ENCODE measurements at places on chromosomes 5 and 9.

- peaks cover 29% of the 10 kb centered on the region for H3K4me1 ChIP-seq
- H3K27ac ChIP-seq, result peak overlapping the region; percentile 49
- DNase-seq, result no peak
- no peaks in the 10 kb centered on the region for H3K27me3 ChIP-seq
- H3K36me3 ChIP-seq, result peaks cover 21% of the 10 kb centered on the region
- no peak overlapping the region for H3K4me3 ChIP-seq
Measured at GRCh38 chr9:70125621-70126263, 82.1 kb downstream of the MAMDC2 start.

DNA sequence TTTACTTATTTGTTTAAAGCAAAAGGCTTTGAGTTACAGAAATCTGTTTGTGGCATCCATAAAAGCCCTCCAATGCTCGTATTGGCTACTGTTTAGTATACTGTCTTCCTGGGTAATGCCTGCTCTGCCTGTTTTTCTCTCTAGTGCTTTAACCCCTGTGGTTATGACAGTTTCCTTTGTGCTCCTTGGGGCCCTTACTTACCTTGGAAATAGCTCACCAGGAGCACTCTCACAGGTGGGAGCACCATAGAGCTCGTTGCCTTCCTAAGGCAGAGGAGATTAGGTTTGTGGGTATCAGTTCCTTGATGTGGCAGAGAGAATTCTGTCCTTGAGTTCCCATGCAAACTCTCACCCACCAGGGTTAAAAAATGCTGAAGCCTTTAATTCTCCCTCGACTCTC lies 242.8 kb downstream of the CDH18 start:
- no peaks in the 10 kb centered on the region for H3K36me3 ChIP-seq
- H3K27me3 ChIP-seq, result no peaks in the 10 kb centered on the region
- no peak for DNase-seq
- no peak overlapping the region for H3K4me3 ChIP-seq
- H3K27ac ChIP-seq, result no peak overlapping the region
- H3K4me1 ChIP-seq, result no peaks in the 10 kb centered on the region

- no peak overlapping the region for H3K27ac ChIP-seq
- no peaks in the 10 kb centered on the region for H3K4me1 ChIP-seq
- H3K4me3 ChIP-seq, result no peak overlapping the region
Measured at GRCh38 chr5:158792186-158792585, 307.5 kb downstream of the EBF1 start.

GRCh38 chr5:172721455-172722326 lies 49.3 kb downstream of the DUSP1 start:
- no peak for DNase-seq
- no peak overlapping the region for H3K4me3 ChIP-seq
- H3K27me3 ChIP-seq, result no peaks in the 10 kb centered on the region
- peaks cover 12% of the 10 kb centered on the region for H3K4me1 ChIP-seq
- H3K27ac ChIP-seq, result no peak overlapping the region

DNA sequence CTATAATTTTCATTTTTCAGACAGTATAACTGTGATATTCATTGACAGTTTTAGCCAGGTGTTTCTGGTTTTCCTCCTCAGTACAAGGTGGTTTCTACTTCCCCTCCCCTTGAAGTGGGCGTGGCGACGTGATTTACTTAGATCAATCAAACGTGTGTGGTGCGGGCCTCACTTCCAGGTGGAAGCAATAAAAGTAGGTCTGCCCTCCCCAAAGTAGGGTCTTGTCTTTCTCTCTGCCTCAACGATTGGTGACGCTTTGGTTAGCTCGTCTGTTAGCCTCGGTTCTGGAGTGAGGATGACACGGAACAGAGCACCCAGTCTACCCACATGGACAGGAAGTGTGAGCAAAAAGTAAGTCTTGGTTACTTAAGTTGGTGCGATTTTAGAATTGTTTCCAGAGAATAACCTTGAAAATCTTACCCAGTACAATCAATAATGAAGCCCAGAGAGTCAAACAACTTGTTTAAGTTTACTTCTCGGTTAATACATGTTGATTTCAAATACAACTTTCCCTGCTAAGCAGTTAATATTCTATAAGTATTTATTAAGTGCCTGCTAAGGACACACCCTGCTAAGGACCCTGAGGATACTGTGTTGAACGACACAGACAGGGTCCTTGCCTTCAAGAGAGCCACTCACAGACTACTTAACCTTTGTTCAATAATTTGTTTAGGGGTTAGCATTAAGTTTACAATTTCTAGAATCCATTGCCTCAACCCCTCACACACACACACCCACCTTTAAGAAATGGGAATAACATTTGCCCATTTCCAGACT lies 48.4 kb downstream of the COX7C start:
- H3K36me3 ChIP-seq, result no peaks in the 10 kb centered on the region
- no peak for DNase-seq
- H3K4me3 ChIP-seq, result no peak overlapping the region

DNA sequence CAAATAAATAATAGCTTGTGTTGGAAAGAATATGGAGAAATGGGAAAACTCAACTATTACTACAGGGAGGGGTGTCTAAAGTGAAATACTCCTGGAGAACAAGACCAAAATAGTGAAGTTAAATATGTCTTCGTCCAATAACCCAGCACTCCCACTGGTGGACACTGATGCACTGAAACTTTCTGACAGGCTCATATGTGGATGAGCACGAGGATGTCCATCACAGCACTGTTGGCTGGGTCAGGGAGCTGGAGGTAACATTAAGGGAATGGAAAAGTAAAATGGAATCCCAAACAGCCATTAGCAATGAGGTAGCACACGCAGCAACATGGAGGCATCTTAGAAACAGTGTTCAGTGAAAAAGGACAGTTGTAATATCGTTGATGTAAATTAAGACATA lies 86.5 kb downstream of the LMNB1 start:
- H3K36me3 ChIP-seq, result no peaks in the 10 kb centered on the region
- no peak overlapping the region for H3K27ac ChIP-seq
- H3K27me3 ChIP-seq, result no peaks in the 10 kb centered on the region
- DNase-seq, result no peak

DNA sequence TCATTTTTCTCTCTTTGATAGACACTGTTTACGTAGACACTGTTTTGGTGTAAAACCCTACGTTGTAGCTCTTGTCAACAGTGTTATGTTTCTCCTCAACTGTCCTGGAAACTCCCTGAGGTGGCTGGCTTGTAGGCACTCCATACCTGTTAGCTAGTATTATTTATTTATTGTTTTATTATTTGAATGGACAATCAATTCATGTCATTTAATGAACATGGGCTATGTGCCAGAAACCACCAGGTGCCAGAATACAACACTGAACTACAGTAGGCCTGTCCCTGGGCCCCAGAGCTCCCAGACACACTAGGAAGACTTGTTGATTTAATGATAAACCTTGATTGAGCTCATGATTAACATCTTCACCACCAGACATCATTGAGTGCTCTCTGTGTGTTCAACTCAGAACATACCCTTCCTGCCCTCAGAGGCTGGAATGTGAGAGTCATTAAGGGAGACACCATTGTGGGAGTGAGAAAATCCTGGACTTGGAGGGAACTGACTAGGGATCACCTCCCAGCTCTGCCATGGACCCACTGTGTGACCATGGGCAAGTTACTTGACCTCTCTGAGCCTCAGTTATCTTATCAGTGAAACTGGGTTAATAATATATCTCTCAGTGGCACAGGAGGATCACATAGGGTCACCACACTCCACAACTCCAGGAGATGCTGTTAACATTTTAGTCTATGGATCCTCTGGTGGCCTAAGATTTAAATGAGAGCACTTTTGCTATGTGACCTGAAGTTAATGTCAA lies 19.2 kb downstream of the IRF1 start:
- H3K4me3 ChIP-seq, result no peak overlapping the region
- H3K36me3 ChIP-seq, result no peaks in the 10 kb centered on the region
- DNase-seq, result peak; percentile 28
- H3K27ac ChIP-seq, result no peak overlapping the region

- no peaks in the 10 kb centered on the region for H3K36me3 ChIP-seq
- no peaks in the 10 kb centered on the region for H3K27me3 ChIP-seq
- no peak overlapping the region for H3K4me3 ChIP-seq
- peak; percentile 75 for DNase-seq
Measured at GRCh38 chr5:142783601-142784341, 13.6 kb downstream of the ARHGAP26 start.

- no peak overlapping the region for H3K27ac ChIP-seq
- H3K36me3 ChIP-seq, result no peaks in the 10 kb centered on the region
- no peaks in the 10 kb centered on the region for H3K4me1 ChIP-seq
- H3K4me3 ChIP-seq, result no peak overlapping the region
- H3K27me3 ChIP-seq, result no peaks in the 10 kb centered on the region
Measured at GRCh38 chr5:142724821-142725220, 38.9 kb upstream of the FGF1 start.

DNA sequence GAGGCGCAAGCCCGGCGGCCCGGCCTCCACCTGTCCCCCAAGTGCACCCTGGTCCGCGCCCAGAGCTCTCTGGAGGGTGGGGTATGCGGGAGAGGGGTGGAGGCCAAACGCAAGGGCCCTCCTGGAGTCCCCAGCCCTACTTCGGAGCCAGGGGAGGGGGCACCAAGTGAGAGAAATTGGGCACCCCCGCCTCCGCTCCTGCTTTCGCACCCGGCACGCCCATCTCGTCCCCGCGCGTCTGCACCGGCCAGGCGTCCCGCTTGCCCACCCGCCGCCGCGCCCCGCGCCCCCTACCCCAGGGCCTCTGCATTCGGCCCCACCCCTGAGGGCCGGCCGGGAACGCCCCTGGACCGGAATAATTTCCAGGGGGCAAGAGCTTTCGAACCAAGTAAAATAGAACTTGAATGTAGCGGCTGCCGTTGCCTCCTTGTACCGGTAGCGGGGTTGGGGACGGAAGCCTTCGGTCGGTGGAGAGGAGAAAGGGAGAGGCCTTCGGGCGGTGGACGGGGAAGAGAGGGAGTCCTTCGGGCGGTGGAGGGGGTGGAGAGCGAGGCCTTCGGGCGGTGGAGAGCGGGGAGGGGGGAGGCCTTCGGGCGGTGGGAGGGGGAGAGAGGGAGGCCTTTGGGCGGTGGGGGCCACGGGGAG lies 694 bp upstream of the PHPT1 start:
- H3K27me3 ChIP-seq, result peaks cover 30% of the 10 kb centered on the region
- no peak for DNase-seq
- H3K4me3 ChIP-seq, result peak overlapping the region; percentile 69
- peak overlapping the region; percentile 93 for H3K27ac ChIP-seq
- H3K36me3 ChIP-seq, result no peaks in the 10 kb centered on the region

- H3K4me3 ChIP-seq, result no peak overlapping the region
- no peaks in the 10 kb centered on the region for H3K27me3 ChIP-seq
- H3K4me1 ChIP-seq, result peaks cover 13% of the 10 kb centered on the region
- H3K36me3 ChIP-seq, result no peaks in the 10 kb centered on the region
Measured at GRCh38 chr5:72662305-72662704, 154.2 kb upstream of the TNPO1 start.

- no peak overlapping the region for H3K4me3 ChIP-seq
- H3K36me3 ChIP-seq, result no peaks in the 10 kb centered on the region
- H3K4me1 ChIP-seq, result peaks cover 5% of the 10 kb centered on the region
- no peak overlapping the region for H3K27ac ChIP-seq
- H3K27me3 ChIP-seq, result peaks cover 39% of the 10 kb centered on the region
Measured at GRCh38 chr5:74864823-74865222, 1.4 kb downstream of the FAM169A start.

GRCh38 chr5:137142764-137143605 lies 356.1 kb downstream of the SPOCK1 start:
- DNase-seq, result no peak
- no peak overlapping the region for H3K4me3 ChIP-seq
- no peaks in the 10 kb centered on the region for H3K4me1 ChIP-seq
- no peaks in the 10 kb centered on the region for H3K36me3 ChIP-seq
- no peaks in the 10 kb centered on the region for H3K27me3 ChIP-seq

DNA sequence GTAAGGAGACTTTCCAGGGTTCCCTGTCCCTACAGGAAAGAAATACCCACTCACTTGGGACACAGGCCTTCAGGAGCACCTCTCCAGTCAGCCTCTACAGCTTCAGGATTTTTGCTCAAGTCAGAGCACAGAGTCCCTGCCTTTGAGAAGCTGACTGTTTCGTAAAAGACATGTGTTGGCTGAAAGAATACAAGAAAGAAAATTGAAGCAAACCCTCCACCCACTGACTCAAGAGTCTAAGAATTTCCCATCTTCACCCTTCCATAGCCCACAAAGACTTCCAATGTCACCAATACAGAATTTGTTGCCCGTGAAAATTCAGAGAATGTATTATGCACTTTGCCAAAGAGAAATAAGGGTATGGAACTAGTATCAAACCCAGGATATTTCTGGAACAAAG lies 53.0 kb upstream of the ZNF622 start:
- H3K27ac ChIP-seq, result peak overlapping the region; percentile 27
- H3K36me3 ChIP-seq, result no peaks in the 10 kb centered on the region
- no peak for DNase-seq
- no peak overlapping the region for H3K4me3 ChIP-seq

- H3K4me1 ChIP-seq, result no peaks in the 10 kb centered on the region
- no peak overlapping the region for H3K4me3 ChIP-seq
- no peak overlapping the region for H3K27ac ChIP-seq
- no peaks in the 10 kb centered on the region for H3K36me3 ChIP-seq
- no peaks in the 10 kb centered on the region for H3K27me3 ChIP-seq
Measured at GRCh38 chr9:38107811-38108304, 38.8 kb upstream of the SHB start.

DNA sequence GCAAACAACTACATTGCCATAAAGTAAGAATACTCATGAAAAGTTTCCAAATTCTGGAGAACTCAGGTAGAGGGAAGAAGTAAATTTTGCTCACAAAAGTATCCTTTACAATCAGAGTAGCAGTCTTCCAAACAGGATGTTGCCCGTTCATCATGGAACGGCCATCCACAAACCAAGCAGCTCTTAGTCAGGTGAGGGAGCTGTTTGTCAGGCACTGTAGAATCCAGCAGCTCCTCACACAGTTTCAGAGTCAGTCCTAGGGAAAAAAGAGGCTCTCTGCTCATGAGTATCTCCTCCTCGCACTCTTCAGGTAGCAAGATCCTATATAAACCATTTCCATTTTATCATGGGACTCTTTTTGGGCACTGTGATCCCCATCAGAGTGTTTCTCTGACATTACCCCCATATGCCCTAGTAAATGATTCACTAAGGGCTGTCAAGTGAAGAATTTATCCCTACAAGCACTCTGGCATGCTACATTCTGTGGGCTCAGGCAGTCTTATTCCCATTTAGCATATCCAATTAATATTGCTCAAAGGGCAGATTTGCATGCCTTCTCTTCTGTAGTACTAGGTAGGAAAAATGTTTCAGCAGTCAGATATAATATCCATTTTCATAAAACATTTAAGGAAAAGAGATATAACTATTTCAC lies 97.9 kb downstream of the WDR41 start:
- no peak for DNase-seq
- H3K27me3 ChIP-seq, result no peaks in the 10 kb centered on the region
- no peak overlapping the region for H3K4me3 ChIP-seq
- no peaks in the 10 kb centered on the region for H3K36me3 ChIP-seq
- H3K4me1 ChIP-seq, result peaks cover 22% of the 10 kb centered on the region

GRCh38 chr5:37875051-37875787 lies 35.4 kb upstream of the GDNF start:
- H3K4me3 ChIP-seq, result no peak overlapping the region
- no peaks in the 10 kb centered on the region for H3K4me1 ChIP-seq
- no peaks in the 10 kb centered on the region for H3K36me3 ChIP-seq
- no peak for DNase-seq
- no peaks in the 10 kb centered on the region for H3K27me3 ChIP-seq

- peaks cover 47% of the 10 kb centered on the region for H3K36me3 ChIP-seq
- H3K4me3 ChIP-seq, result no peak overlapping the region
- H3K27ac ChIP-seq, result no peak overlapping the region
Measured at GRCh38 chr5:131482617-131483016, 152.4 kb downstream of the RAPGEF6 start.
